ENCODE measurements at places on chromosomes 12 and 14. TPM values are rescaled to one million over a fixed set of nuclear protein-coding genes. Genes with fewer than 3 reads are reported as not detected.

- no peak for DNase-seq
- H3K4me1 ChIP-seq = no peaks in the 10 kb centered on the region
- no peak overlapping the region for H3K27ac ChIP-seq
- H3K36me3 ChIP-seq = no peaks in the 10 kb centered on the region
These were observed 26.9 kb downstream of the C12orf42 start for GRCh38 chr12:103468837-103469236.

Gene RGS6
- total RNA-seq = 0.48 TPM

Gene OAS1
- 101 TPM for total RNA-seq

Gene HVCN1
- 3.4 TPM for total RNA-seq

GRCh38 chr14:95440951-95441350, 75.5 kb downstream of the SYNE3 start:
- H3K27me3 ChIP-seq = no peaks in the 10 kb centered on the region
- no peaks in the 10 kb centered on the region for H3K36me3 ChIP-seq
- H3K4me3 ChIP-seq = no peak overlapping the region
- H3K27ac ChIP-seq = no peak overlapping the region

All from transverse colon (tissue), 4 donors.